ENCODE measurements at places on chromosomes 2 and 18.

GRCh38 chr2:86254576-86255538 lies 55.6 kb downstream of the MRPL35 start:
- DNase-seq: no peak

GRCh38 chr2:20626698-20627513 lies 24.0 kb downstream of the HS1BP3 start:
- no peak for DNase-seq

GRCh38 chr2:38626326-38627035 lies 23.8 kb upstream of the HNRNPLL start:
- DNase-seq: no peak

GRCh38 chr2:234691214-234691575 lies 194.3 kb upstream of the ARL4C start:
- no peak for DNase-seq

DNA sequence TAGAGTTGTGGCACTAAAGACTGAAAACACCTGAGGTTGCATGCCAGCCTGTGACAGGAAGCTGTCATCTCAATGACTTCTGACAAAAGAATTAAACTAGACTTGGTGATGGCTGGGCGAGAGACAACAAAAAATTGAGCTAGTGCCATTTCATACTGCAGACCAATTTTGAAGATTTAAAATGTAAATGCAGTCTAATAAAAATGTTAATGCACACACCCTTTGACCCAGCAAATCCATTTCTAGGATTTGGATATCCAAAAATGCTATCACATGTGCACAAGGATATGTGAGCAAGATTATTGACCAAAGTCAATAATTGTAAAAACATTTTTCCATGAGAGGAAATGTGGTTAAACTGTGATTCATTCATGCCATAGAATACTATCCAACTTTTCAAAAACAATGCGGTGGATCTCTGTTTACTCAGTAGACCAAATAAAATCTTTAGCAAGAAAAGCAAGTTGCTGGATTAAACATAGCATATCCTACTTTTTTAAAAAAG lies 5.6 kb downstream of the FBXO36 start:
- DNase-seq: no peak

DNA sequence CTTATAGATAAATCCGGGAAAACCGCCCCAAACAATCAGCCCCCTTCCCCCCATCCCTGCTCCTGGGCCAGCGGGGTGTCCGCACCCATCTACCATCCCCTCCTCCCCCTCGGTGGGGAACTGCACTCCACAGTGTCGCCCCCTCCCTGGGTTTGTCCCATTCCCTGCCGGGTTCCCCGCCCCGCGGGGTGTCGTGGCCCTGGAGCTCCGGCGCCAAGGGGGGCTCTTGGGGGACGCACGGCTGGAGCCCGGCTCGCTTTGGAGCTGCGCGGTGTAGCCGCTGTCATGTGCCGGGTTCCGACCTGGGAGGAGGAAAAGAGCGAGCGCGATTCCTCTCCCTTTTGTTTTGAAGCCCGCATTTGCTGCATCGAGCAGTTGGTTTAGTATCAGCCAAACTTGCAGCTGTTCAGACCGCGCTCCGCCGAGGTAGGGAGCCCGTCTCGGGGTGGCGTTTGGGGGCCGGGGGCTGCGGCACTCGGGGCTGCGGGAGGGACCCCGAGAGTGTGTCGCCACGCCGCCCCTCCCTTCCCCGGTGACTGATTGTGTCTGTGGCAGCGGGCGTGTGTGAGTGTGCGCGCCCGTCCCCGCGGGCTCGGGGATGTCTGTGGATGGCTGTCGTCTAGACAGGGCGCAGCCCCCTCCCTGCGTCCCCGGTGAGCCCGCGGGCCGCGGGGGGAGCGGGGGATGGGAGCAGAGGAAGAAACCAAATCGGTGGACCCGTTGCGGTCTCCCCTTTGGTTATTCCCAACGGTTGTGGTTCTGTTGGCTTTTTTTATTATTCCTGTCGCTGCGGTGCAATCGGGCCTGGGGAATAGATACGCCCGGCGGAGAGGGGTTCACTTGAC lies 797 bp downstream of the CTIF start:
- DNase-seq: no peak

DNA sequence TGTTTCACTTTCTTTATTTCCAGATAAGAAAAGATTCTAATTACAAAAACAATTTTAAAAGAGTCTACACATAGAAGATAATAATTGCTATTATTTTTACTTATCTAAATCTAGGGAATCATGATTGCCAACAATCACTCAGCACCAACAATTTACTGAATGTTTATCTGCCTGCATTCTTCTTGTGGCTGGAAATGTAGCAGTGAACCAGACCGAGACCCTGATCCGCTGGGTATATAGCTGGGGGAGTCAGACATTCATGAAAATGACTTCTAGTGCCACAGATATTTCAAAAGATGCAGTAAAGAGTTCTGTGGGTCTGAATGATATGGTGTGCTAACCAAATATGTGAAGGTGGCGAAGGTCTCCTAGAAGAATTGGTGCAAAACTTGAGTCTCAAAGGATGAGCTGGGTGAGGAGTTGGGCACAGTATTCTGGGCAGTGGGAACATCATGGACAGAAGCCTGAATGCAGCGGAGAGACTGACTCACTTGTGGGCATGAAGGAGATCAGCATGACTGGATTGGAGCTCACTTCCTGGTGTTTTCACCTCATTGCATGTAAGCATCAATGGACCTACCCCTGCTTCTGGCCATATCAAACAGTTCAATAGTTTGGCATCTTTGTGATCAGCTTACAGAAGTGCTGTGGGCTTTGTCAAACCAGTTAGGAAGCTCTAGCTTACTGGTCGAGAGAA lies 26.1 kb upstream of the FN1 start:
- no peak for DNase-seq

- DNase-seq: no peak
These were observed 93.7 kb upstream of the ZNF516 start for GRCh38 chr18:76588601-76589226.

GRCh38 chr2:78865667-78866066 lies 159.8 kb upstream of the REG3G start:
- DNase-seq: no peak

GRCh38 chr2:13009027-13009642 lies 292.4 kb downstream of the TRIB2 start:
- no peak for DNase-seq

DNA sequence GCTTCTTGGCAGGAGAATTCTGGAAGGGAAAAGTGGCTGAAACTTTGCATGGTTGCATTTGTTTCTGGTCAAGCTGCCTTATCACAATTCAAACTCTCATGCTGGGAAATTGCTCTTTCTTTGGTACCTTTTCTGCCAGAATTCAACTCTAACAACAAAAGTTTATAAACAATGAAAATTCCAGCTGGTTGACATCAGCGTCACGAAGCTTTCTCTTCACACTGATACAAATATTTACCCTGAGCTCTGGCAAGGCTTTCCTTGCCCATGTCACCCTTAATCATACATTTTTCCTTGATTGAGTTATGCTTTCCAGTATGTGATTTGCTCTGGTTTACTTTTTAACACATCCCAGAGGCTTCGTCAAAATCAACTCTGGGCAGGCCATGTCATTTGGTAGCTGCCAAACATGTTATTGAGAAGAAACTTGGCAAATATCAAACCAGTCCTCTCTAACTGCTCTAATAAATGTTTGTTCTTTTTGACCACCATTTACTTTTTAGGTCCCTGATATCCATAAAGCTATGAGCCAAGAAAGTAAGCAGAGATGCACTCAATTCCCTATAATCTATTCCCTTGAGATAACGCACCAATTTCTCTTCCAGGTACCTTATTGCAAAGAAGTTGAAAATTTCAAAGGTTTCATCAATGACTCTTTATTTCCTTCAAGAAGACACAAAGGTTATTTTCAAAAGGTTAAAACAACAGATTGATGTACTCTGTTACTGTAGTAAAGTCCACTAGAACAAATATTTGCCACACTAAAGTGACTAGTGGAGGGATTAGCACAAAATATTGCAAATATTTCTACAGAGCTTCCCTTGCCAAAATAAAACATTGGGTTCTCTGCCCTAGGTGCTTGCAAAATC lies 1241.1 kb upstream of the ZEB2 start:
- DNase-seq: no peak

- no peak for DNase-seq
These were observed 66.3 kb downstream of the EIF5B start for GRCh38 chr2:99403524-99403923.

GRCh38 chr2:64863097-64863820 lies 125.9 kb upstream of the SLC1A4 start:
- DNase-seq: no peak

- no peak for DNase-seq
These were observed 306.9 kb upstream of the NT5C1B start for GRCh38 chr2:18896125-18896764.

DNA sequence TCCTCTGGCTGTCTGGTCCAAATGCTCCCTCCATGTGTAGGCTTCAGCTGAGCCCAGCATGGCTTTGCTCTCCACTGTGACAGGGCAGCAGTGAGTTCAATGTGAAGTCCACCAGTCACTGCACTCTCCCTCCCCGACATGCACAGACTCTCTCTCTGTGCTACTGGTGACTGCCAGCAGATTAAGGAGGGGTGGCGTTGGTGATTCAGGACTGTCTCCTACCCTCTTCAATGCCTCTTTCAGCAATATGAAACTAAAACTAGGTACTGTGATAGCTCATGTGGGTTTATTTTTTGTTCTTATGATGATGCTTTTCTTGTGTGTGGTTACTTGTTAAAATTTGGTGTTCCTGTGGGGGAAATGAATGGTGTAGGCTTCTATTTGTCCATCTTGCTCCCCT lies 201.0 kb upstream of the RBMS1 start:
- no peak for DNase-seq

- no peak for DNase-seq
These were observed 45.2 kb upstream of the ST3GAL5 start for GRCh38 chr2:85933753-85934594.

GRCh38 chr2:70340075-70340474 lies 38.2 kb upstream of the FAM136A start:
- DNase-seq: no peak

GRCh38 chr2:121288454-121289231 lies 3.6 kb upstream of the TFCP2L1 start:
- no peak for DNase-seq

GRCh38 chr18:1511619-1512311 lies 607.1 kb downstream of the ADCYAP1 start:
- DNase-seq: no peak

GRCh38 chr2:128464456-128464855 lies 145.8 kb upstream of the HS6ST1 start:
- no peak for DNase-seq

GRCh38 chr2:208042041-208042440 lies 16.7 kb upstream of the PLEKHM3 start:
- DNase-seq: no peak

DNA sequence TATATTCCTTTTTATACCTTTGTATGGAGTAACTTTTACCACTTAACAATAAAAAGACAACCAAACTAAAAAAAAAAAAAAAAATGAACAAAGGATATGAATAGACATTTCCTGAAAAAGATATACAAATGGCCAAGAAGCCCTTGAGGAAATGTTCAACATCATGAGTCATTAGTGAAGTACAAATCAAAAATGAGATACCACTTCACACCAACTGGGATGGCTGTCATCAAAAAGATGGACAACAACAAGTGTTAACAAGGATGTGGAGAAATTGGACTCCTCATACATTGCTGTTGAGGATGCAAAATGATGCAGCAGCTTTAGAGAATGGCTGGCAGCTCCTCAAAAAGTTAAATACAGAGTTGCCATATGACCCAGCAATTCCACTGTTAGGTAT lies 22.6 kb upstream of the SCYGR2 start:
- DNase-seq: no peak

Measured in activated CD8-positive, alpha-beta memory T cell treated with anti-CD3 and anti-CD28 coated beads for 48 hours (primary cell).